ENCODE measurements at places on chromosomes 11 and 22.

- H3K4me1 ChIP-seq: peaks cover 27% of the 10 kb centered on the region
- H3K27ac ChIP-seq: no peak overlapping the region
- no peak overlapping the region for H3K4me3 ChIP-seq
- H3K36me3 ChIP-seq: no peaks in the 10 kb centered on the region
- H3K27me3 ChIP-seq: no peaks in the 10 kb centered on the region
These were observed 60.7 kb upstream of the MPEG1 start for GRCh38 chr11:59273373-59273841.

- peaks cover 2% of the 10 kb centered on the region for H3K36me3 ChIP-seq
- peak overlapping the region; percentile 77 for H3K27ac ChIP-seq
- no peaks in the 10 kb centered on the region for H3K27me3 ChIP-seq
- peaks cover 56% of the 10 kb centered on the region for H3K4me1 ChIP-seq
These were observed 860 bp downstream of the TMEM184B start for GRCh38 chr22:38271927-38272372.

DNA sequence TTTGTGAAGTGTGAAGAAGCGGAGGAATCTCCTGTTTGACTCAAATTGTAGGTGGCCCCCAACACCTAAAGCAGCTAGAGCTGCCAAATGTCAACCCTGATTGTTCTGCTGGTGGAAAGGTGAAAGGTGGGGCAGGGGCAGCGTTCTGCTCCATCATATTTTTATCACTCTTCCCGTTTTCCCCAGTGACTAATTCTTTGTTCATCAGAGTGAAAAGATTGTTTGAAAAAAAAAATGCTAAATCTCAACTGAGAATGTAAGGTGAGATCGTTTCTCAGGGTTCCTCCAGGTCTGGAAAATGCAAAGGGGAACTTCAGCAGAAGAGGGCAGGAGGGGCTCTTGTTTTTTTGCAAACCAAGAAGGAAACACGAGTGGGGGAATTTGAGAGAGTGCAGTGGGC lies 137.7 kb downstream of the MN1 start:
- DNase-seq: no peak
- H3K27ac ChIP-seq: no peak overlapping the region
- H3K4me3 ChIP-seq: no peak overlapping the region
- peaks cover 3% of the 10 kb centered on the region for H3K27me3 ChIP-seq
- H3K36me3 ChIP-seq: no peaks in the 10 kb centered on the region

GRCh38 chr11:70174547-70175235 lies 28.4 kb upstream of the FADD start:
- H3K36me3 ChIP-seq: no peaks in the 10 kb centered on the region
- H3K27ac ChIP-seq: no peak overlapping the region
- no peaks in the 10 kb centered on the region for H3K4me1 ChIP-seq
- no peak for DNase-seq
- no peak overlapping the region for H3K4me3 ChIP-seq
- H3K27me3 ChIP-seq: no peaks in the 10 kb centered on the region

- no peak overlapping the region for H3K4me3 ChIP-seq
- no peak overlapping the region for H3K27ac ChIP-seq
- H3K4me1 ChIP-seq: no peaks in the 10 kb centered on the region
These were observed 9.2 kb upstream of the GDPD4 start for GRCh38 chr11:77310721-77311120.

DNA sequence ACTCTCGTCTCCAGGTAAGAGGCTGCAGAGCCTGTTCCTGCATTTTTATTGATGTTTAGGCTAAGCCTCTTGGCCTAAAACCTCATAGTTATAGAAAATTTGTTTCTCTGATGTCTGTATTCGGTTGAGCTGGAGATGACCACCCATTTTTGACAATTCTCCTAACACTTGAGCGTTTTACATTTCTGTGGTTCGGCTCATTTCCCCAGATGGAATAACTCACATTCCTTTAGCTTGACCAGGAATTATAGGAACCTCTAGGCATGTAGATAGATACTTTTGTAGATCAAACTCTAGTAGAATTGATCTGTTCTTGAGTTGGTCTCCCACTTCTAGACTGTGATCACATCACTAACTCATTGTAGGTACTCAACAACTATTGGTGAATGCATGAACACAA lies 172.6 kb upstream of the CADM1 start:
- no peak for DNase-seq
- H3K4me3 ChIP-seq: no peak overlapping the region
- H3K27ac ChIP-seq: no peak overlapping the region
- H3K4me1 ChIP-seq: no peaks in the 10 kb centered on the region

All from CD4-positive, alpha-beta T cell (primary cell).